SW 1271 (cell line): ENCODE measurements at places on chromosomes 3 and 15.

DNA sequence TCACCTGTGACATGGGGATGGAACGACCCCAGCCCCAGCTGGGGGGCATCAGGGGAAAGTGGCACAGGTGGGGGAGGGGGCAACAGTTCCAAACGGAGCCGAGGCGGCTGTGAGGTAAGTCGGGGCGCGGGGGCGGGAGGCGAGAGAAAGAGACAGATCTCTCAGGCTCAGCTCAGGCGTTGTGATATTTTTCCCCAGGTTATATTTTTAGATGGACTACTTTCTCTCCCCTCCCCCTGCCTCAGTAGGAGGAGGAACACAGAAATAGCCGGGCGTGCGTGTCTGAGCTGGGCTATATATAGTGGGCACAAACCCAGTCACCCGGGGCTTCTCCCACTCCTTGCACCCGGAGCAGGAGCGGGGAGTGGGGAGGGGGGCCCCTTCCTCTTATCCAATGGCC lies 91.0 kb upstream of the LINGO1 start:
- no peak for DNase-seq

GRCh38 chr3:134460965-134461364 lies 24.8 kb downstream of the ANAPC13 start:
- DNase-seq: no peak

GRCh38 chr15:79811406-79812405 lies 85.1 kb downstream of the MTHFS start:
- DNase-seq: no peak

DNA sequence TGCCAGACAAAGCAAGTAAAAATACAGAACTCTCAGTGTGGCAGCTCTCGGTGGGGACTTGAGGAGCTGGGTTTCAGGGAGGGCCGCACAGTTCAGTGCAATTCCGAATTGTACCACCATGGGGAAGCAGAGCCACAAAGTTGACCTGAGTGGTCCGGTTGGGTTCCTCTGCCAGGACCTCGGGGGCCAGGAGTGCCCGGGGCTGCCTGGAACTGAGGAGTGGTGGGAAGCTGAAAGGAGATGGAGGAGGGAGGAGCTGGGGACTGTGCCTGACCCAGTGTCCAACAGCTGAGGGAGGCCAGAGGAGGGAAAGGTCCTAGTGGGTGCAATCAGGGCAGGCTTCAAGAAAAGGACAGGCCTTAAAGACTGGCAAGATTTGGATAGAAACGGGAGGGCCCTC lies 32.2 kb upstream of the TRH start:
- DNase-seq: peak; percentile 51

GRCh38 chr3:115875460-115875859 lies 252.2 kb downstream of the GAP43 start:
- DNase-seq: no peak

DNA sequence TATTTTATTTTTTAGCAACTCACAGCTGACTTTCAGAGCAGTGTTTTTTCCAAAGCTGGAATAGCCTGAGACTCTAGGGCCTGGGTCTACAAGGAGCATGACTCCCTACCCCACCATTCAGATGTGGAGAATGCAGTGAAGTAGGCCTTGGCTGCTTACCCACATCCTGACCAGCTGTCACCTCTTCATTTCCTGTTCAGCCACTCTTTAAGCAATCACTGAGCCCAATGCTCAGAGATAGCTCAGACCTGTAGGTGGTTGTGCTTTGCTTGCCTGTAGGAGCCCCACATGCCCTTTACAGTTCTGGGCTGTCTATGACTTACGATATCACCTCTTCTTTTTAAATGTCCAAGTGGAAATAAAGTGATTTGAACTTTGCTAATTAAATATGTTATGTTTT lies 148.1 kb downstream of the NEK11 start:
- DNase-seq: no peak

DNA sequence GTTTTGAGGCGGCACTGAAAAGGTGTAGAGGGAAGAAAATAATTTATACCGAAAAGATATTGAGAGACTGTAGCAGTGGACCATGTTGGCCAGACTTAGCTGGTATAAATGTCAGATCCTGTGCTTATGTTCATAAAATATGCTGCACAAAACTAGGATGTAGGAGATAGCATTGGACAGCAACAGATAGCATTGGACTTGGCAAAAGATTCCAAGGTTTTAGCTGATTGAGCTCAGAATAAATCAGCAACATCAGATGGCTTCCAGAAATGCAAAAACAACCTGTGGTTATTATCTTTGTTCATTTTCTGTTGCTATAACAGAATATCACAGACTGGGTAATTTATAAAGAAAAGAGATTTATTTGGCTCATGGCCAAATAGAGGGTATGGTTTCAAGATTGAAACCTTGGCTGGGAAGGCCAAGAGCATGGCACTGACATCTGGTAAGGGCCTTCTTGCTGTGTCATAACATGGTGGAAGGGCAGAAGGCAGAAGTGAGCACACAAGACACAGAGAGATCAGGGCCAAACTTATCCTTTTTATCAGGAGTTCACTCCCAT lies 34.7 kb downstream of the SLC28A1 start:
- DNase-seq: no peak

- no peak for DNase-seq
These were observed 76.5 kb downstream of the B3GNT5 start for GRCh38 chr3:183329543-183329942.

GRCh38 chr3:137012097-137012501 lies 54.3 kb downstream of the IL20RB start:
- no peak for DNase-seq

DNA sequence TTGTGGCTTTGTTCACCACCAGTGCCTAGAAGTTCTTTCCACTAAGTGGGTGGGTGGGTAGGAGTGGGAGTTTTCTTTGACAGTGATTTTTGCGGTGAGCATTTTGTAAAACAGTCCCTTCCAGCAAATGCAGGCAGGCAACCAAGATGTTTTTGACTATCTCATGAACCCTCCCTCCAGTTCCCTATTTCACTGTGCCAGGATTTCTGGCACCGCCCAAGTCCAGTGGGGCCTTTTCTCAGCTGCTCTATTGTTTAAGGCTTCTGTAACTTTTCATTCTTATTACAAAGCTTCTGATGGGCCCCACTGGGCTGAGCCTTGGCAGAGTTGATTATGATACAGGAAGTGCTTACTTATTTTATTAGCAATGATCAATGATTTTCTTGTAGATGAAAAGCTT lies 236.0 kb downstream of the EDEM1 start:
- DNase-seq: no peak

- no peak for DNase-seq
These were observed 424.6 kb downstream of the GRM7 start for GRCh38 chr3:7285505-7285904.

DNA sequence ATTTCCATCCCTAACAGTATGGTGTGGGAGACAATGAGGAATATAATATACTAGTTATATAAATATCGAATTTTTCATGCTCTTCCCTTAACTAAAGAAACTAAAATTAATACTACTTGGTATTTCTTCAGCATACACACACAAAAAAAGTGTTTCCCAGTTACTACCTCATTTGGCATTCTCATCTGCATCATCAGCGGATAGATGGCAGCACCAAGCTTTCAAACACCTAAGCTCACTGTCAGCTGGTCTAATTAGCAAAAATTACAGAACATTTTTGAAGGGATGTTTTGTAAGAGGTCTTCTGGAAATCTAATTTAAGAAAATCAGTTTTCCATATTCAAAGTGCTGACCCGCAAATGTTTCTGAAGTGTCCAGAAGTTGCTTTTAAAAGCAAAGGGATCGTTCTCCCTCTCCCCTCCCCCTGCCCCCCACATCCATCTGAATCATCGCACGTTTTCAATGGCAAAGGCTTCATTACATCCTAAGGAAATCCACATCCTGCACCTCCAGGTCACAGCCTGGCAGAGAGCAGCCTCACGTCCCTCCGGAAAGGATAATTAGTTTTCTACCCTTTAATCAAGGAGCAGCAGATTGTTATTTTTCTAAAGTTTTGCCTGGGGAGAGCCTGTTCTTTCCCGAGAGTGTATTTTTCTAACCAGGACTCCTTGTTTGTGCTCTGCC lies 86.1 kb upstream of the SPATA12 start:
- DNase-seq: no peak

- no peak for DNase-seq
These were observed 76.1 kb downstream of the ARNT2 start for GRCh38 chr15:80480171-80480811.

DNA sequence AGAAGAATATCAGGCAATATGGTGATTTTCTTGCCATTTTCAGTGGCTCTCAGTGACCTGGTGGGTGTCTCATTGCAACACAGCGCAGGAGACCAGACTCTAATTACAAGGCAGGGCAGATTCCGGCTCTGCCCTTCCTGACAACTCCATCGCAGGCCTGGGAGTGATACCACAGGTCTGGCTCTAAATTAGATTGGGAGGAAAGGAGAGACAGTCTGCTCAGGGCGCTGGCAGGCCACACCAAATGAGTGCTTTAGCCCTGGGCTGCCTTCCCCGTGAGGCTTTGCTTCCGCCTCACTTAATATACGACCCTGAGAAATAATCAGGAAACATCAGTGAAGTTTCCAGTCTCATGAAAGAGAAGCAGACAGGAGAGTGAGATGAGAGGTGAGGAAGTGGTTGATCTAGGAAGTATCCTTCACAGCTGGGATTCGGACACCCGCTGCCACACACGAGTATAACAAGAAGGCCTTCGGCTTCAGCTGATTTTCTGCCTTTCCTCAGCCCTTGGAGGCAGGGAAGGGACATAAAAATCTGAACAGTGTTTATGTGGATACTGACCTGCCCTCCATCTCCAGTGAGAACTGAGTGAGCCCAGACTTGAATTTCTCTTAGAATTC lies 73.7 kb upstream of the PROK2 start:
- DNase-seq: no peak

DNA sequence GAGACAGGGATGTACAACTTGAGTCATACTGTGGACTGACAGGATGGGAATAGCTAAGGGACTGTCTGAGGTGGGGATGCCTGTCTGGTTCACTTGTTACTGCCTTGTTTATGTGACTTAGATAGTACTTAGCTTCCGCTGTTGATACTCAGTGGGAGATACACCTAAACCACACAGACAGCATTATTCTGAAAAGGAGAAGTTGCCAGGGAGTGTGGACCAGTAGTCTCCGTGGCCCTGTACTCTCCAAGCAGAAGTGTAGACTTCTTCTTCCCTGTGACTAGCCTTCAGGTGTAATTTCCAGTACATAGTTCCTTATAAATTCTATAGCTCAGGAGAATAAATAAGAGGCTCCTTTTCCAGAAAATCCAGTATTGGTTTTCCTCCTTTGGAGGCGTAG lies 5.1 kb downstream of the HIGD2B start:
- no peak for DNase-seq

DNA sequence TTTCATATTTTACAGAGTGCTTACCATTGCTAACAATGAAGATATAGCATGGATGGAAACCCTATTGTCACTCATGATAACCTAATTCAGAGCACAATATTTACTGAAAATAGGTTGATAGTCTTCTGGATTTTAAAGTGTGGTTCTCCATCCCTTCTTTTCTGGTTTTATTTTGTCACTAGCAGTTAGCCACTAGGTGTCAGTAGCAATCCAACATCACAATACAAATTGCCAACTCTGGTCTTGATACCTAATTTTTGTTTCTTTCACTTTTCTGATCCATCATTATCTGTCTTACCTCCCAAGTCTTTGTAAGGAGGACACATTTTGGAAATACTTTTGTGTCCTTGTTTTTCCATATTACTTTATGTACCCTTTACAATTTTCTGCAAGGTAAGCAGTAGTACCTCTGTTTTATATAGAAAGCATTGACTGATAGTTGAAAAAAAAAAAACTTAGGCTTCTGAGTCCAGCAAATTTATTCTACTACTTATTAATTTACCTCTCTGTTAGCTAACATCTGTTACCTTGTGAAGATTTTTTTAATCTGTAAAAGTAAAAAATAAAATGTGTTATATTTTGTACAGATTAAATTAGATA lies 28.3 kb upstream of the CRYBG3 start:
- no peak for DNase-seq

DNA sequence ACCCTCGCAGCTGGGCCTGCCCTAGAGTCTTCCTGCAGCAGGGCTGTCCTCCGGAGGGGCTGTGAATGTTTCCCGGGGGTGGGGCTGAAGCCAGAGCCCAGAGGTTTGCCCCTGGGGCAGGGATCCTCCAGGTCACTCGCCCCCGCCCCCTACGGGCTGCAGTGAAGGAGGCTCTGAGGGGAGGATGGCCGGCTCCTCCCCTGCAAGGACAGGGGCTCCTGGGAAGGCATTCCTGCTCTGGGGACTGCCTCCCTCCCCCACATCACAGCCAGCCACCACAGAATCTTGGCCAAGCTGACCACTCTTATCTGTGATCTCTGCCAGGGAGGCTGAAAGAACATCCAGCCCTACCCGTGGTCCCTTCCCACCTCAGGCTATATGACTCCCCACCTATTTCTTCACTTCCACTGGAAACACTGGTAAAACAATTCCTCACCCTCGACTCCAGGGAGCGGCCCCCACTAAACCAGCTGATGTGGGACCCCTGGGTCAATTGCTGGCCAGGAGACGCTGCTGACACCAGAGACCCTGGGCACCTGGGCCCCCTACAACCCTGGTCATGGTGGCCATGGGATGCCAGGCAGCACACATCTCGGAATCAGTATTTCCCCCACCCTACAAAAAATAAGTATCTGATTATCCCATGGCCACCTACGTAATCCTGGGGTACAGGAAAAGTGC lies 66.0 kb downstream of the HMCES start:
- no peak for DNase-seq

- DNase-seq: no peak
These were observed 9.5 kb downstream of the MYL3 start for GRCh38 chr3:46853441-46854415.

DNA sequence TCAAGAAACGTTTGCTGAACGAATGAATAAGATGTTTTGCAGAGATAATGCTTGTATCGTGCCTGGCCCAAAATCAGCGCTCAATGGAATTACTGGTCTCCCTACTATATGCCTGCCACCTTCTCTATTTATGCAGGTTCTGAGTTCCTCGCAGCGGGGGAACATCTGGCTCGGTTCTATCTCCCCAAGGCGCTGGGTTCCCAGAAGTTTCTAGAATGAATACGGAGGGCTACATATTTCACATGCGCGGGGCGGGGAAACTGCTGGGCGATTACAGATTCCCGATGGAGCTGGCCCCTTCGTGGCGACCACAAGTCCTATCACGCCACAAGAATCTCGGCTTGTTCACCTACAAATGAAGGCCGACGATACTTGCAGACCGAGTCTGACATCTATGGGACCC lies 411 bp upstream of the EIF2B5 start:
- DNase-seq: no peak

GRCh38 chr3:10437272-10437994 lies 68.0 kb downstream of the ATP2B2 start:
- no peak for DNase-seq

GRCh38 chr3:4752201-4753072 lies 226.8 kb upstream of the BHLHE40 start:
- no peak for DNase-seq

DNA sequence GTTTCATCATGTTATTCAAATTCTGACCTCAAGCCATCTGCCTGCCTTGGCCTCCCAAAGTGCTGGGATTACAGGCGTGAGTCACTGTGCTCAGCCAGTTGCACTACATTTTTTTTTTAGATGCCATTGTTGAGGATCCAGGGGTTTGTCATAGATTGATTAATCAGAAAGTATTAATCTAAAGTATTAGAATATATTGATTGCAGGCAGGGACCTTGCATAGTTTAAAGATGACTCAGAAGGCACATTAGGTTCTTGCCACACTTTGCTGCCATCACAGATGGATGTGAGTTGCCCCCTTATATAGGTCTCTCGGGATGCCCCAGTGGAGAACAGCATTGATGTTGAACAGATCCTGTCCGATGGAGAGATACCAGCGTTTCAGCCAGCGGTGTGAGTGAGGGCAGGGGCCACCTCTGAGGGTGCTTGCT lies 41.1 kb downstream of the IGF1R start:
- no peak for DNase-seq

- DNase-seq: peak; percentile 24
These were observed 104.2 kb upstream of the SLC7A14 start for GRCh38 chr3:170689893-170690660.

- no peak for DNase-seq
These were observed 224.7 kb upstream of the GBE1 start for GRCh38 chr3:81985996-81986723.
